Immature natural killer cell (primary cell): ENCODE measurements at places on chromosomes 12 and 14. TPM values are rescaled to one million over a fixed set of nuclear protein-coding genes. Genes with fewer than 3 reads are reported as not detected.

Gene FOXA1
- polyA plus RNA-seq: not detected

Gene C1QL4
- not detected for polyA plus RNA-seq

Gene CLEC7A
- 1.4 TPM for polyA plus RNA-seq

Gene TSPAN8
- not detected for polyA plus RNA-seq

GRCh38 chr14:52551696-52552062 is 626 bp downstream of the TXNDC16 start:
- peaks cover 22% of the 10 kb centered on the region for H3K4me1 ChIP-seq
- no peaks in the 10 kb centered on the region for H3K36me3 ChIP-seq
- H3K27ac ChIP-seq: peak overlapping the region; percentile 92

GRCh38 chr14:94601884-94602391 is 10.3 kb upstream of the SERPINA3 start:
- DNase-seq: no peak
- H3K4me1 ChIP-seq: no peaks in the 10 kb centered on the region
- H3K4me3 ChIP-seq: no peak overlapping the region

DNA sequence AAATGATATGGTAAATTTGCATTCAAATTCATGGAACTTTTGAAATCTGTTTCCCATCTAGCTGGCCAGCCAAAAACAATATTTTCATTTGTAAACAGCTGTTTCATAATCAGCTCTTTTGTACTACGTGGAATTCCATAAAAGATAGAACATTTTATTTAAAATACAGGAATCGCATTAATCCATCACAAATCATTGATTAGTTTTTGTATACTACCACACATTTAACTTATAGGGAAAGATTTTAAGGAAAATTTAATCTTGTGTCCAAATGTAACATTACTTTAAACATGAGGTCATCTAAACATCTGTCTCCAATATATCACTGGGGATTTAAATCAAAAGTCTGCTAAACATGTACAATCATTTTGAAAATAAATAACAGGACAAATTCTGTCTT is 33.5 kb downstream of the SLC25A21 start:
- DNase-seq: no peak
- no peaks in the 10 kb centered on the region for H3K4me1 ChIP-seq
- H3K27ac ChIP-seq: no peak overlapping the region
- H3K27me3 ChIP-seq: no peaks in the 10 kb centered on the region

DNA sequence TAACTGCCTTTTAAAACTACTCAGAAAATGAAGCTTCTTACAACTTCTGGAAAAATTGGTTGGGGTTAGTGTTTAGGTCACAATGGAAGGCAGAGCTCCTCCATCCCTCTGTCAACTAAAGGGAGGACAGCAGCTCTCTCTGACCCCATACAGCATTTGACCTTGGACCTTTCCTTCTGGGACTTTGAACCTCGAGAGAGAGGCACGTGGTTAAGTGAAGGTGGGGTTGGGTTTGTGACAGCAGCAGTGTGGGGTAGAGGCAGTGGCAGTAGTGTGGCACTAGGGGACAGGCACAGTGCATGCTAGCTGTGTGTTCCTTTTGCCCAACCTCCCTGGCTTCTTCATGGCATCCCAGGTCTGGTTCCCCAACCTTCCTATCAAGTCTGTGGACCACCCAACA is 9.4 kb upstream of the C12orf75 start:
- no peaks in the 10 kb centered on the region for H3K36me3 ChIP-seq
- no peak overlapping the region for H3K4me3 ChIP-seq
- H3K27ac ChIP-seq: no peak overlapping the region
- DNase-seq: no peak
- H3K27me3 ChIP-seq: peaks cover 2% of the 10 kb centered on the region

GRCh38 chr12:116336542-116337065 is 59.1 kb upstream of the MED13L start:
- H3K4me1 ChIP-seq: no peaks in the 10 kb centered on the region
- no peak overlapping the region for H3K27ac ChIP-seq
- no peaks in the 10 kb centered on the region for H3K36me3 ChIP-seq
- DNase-seq: no peak
- H3K27me3 ChIP-seq: peaks cover 3% of the 10 kb centered on the region
- no peak overlapping the region for H3K4me3 ChIP-seq

GRCh38 chr12:59650588-59651228 is 54.9 kb downstream of the SLC16A7 start:
- peaks cover 28% of the 10 kb centered on the region for H3K4me1 ChIP-seq
- H3K27me3 ChIP-seq: no peaks in the 10 kb centered on the region
- peaks cover 9% of the 10 kb centered on the region for H3K36me3 ChIP-seq
- H3K27ac ChIP-seq: peak overlapping the region; percentile 54
- no peak for DNase-seq

DNA sequence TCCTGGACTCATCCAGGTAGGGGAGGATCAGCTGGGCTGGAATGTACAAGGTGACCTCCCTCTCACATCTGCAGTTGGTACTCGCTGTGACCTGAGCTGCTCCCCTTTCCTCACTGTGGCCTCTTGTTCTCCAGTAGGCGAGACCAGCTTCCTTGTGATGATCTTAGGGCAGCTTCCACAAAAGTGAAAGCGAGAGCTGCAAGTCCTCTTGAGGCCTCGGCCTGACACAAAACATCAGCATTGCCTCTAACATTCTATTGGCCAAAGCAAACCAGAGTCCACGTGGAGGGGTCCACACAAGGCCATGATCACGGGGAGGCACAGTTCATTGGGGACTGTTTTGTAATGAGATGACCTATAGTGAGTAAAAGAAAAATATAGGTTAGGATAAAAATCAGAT is 127.5 kb downstream of the SMOC1 start:
- H3K27me3 ChIP-seq: peaks cover 2% of the 10 kb centered on the region
- H3K36me3 ChIP-seq: no peaks in the 10 kb centered on the region
- H3K4me3 ChIP-seq: no peak overlapping the region
- H3K27ac ChIP-seq: no peak overlapping the region

DNA sequence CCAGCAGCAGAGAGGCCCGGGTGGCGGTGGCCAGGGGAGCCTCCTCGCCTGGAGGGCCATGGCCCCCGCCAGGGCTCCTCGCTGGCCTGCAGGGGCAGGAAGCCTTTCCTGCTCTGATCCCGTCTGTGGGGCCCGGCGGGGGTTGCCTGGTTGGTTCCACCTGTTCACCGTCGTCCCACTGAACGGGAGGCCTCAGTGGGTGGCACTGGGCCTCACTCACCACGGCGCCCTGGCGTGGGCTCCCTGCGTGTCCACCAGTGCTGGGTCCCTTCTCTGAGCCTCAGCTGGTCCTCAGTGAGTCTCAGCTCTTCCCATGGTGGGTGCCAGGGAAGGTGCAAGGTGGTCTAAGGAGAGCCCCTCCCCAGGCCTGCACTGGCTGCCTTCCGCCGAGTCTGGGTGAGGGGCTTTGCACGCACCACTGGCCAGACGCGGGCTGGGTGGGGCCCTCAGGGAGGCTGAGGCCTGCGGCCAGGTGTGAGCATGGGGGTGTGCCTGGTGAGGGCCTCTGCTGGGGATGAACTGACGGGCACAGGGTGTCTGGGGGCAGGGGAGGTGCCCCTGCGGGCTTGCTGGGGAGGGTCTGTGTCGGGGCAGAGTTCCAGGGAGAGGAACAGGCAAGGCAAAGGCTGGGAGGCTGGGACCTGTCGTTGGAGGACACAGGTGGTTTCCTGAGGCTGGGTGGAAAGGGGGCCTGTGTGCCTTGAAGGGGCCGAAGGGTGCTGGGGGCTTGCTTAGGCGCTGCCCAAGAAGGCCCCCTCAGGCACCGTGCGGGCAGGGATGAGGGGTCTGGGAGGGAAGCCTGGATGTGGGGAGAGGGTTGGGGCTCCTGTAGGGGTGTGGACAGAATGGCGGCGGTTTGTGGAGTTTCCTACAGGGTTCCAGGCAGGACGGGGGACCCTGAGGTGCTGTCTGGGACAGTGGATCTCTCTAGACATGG is 339.8 kb downstream of the TMEM121 start:
- H3K27ac ChIP-seq: no peak overlapping the region
- no peak overlapping the region for H3K4me3 ChIP-seq
- no peak for DNase-seq
- peaks cover 14% of the 10 kb centered on the region for H3K27me3 ChIP-seq
- H3K4me1 ChIP-seq: peaks cover 14% of the 10 kb centered on the region

DNA sequence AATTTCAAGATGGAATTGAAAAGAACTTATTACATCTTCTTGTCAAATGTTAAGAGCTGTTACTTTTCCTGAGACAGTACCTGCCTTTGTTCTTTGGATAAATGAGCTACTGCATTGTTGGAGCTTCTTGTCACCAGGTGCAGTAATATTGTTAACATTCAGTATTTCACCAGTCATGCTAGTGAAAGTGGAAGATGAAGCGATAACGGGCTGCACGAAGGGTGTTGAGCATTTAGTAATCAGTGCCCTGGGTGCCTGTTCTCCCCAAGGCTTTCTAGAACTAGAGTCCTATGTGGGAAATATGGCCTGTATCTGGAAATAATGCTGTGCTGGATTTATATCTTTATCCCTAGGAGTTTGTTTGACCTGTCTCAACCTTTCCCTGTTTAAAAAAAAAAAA is 83.2 kb downstream of the PPP2R5C start:
- H3K4me1 ChIP-seq: peaks cover 89% of the 10 kb centered on the region
- H3K36me3 ChIP-seq: peaks cover 15% of the 10 kb centered on the region
- H3K27me3 ChIP-seq: peaks cover 25% of the 10 kb centered on the region
- peak overlapping the region; percentile 75 for H3K4me3 ChIP-seq
- no peak for DNase-seq
- H3K27ac ChIP-seq: peak overlapping the region; percentile 87

- H3K27me3 ChIP-seq: no peaks in the 10 kb centered on the region
- H3K4me1 ChIP-seq: peaks cover 4% of the 10 kb centered on the region
- H3K36me3 ChIP-seq: no peaks in the 10 kb centered on the region
- no peak for DNase-seq
- H3K27ac ChIP-seq: no peak overlapping the region
Measured at GRCh38 chr14:103806805-103807204, 40.6 kb downstream of the PPP1R13B start.

DNA sequence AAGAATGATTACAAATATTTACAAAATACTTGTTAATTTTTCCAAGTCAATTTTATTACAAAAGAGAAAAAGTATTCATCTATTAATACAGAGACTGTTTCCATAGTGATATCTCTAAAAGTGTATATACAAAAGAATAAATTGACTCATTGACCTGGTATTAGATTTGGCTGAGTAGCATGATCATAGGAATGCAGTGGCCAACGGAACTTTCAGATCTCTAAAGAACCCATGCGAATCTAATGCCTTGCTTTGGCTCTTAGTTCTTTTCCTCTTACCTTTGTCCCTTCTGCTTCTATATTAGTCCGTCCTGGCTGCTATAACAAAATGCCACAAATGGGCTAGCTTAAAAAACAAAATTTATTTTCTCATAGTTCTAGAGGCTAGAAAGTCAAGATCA is 717.8 kb downstream of the TMTC2 start:
- H3K27ac ChIP-seq: no peak overlapping the region
- H3K4me1 ChIP-seq: no peaks in the 10 kb centered on the region
- DNase-seq: no peak
- no peak overlapping the region for H3K4me3 ChIP-seq
- H3K36me3 ChIP-seq: no peaks in the 10 kb centered on the region
- no peaks in the 10 kb centered on the region for H3K27me3 ChIP-seq

DNA sequence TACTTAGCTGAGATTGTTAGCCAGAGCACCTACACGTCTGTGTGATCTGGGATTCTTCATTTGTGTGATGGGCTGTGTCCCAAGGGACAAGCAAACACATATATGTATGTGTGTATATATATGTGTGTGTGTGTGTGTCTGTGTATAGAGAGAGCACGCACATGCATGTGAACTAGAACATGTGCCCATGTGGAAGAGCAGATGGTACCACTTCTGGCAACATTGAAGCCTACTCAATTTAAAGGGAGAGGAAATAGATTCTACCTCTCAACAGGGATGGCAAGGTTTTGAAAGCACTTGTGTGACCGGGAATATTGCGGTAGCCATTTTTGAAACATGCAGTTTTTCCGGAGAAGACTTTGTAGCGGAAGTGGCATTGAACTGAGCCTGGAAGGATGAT is 1.4 kb downstream of the TOMM20L start:
- peak overlapping the region; percentile 85 for H3K4me3 ChIP-seq
- peaks cover 3% of the 10 kb centered on the region for H3K36me3 ChIP-seq
- H3K27me3 ChIP-seq: peaks cover 8% of the 10 kb centered on the region
- H3K27ac ChIP-seq: peak overlapping the region; percentile 63
- peaks cover 13% of the 10 kb centered on the region for H3K4me1 ChIP-seq
- DNase-seq: no peak

- H3K36me3 ChIP-seq: no peaks in the 10 kb centered on the region
- H3K27me3 ChIP-seq: peaks cover 12% of the 10 kb centered on the region
- H3K4me3 ChIP-seq: no peak overlapping the region
- no peak for DNase-seq
Measured at GRCh38 chr14:100701314-100701713, 25.4 kb upstream of the DLK1 start.

DNA sequence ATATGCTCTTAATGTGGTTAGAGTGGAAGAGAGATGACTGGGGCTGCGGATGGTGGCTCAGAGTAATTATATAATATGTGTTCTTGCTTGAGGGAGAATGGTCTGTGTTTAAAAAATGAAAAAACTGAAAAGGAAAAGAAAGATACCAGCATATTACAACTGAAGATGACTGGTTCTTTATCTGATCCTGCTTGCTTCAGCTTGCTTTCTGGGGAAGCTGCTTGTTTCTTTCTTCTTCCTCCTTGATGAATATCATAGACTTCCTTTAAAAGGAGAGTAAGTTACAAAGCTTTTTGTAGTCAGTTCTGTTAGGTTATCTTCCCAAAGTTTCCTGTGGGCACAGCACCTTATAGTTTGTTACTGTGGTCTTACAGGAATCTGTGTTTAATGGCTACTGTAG is 210.9 kb downstream of the ERC1 start:
- H3K4me3 ChIP-seq: no peak overlapping the region
- no peak overlapping the region for H3K27ac ChIP-seq
- no peaks in the 10 kb centered on the region for H3K36me3 ChIP-seq
- H3K4me1 ChIP-seq: no peaks in the 10 kb centered on the region
- DNase-seq: no peak
- no peaks in the 10 kb centered on the region for H3K27me3 ChIP-seq

GRCh38 chr12:97259098-97259497 is 203.5 kb upstream of the RMST start:
- no peak overlapping the region for H3K27ac ChIP-seq
- peaks cover 2% of the 10 kb centered on the region for H3K27me3 ChIP-seq
- H3K36me3 ChIP-seq: no peaks in the 10 kb centered on the region

DNA sequence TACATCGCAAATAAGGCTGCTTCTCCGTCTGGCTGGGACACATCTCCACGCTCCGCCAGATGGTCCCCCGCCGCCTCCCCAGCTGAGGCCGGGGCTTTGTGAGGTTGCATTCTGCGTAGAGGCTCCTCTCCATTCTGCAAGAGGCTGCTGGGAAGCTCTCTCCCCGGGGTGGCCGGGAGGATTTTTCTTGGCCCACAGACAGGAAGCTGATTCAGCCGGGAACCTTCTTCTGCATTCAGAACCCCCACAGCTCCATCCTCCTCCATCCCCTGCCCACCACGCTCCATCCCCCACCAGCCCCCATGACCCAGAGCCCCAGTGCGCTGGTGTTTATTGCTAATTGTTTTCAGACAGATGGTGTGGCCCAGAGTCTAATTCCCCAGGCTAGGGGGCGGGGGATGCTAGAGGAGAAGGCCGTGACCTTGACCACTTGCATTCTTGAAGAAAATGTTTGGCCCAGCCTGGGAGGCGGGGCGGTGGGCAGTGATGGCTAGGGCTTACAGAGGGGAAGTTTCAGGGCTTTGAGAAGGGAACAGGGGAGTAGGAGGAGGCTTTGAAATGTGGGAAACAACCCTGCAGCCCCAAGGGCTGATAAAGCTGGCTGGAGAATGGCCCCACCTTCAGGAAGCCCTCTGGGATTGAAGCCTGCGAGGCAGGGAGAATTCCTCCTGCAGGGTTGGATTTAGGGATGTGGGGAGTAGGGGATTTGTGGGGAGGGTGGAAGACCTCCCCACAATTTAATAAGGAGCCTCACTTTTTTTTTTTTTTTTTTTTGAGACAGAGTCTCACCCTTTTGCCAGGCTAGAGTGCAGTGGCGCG is 88.5 kb upstream of the NCOR2 start:
- H3K27me3 ChIP-seq: peaks cover 10% of the 10 kb centered on the region
- DNase-seq: no peak

GRCh38 chr14:78959674-78960264 is 789.6 kb downstream of the NRXN3 start:
- no peaks in the 10 kb centered on the region for H3K27me3 ChIP-seq
- no peak overlapping the region for H3K27ac ChIP-seq
- no peak overlapping the region for H3K4me3 ChIP-seq
- no peaks in the 10 kb centered on the region for H3K36me3 ChIP-seq
